ENCODE measurements at places on chromosomes 7 and 10.

- no peak for DNase-seq
Observed at GRCh38 chr10:77776487-77776886, 138.9 kb upstream of the KCNMA1 start.

DNA sequence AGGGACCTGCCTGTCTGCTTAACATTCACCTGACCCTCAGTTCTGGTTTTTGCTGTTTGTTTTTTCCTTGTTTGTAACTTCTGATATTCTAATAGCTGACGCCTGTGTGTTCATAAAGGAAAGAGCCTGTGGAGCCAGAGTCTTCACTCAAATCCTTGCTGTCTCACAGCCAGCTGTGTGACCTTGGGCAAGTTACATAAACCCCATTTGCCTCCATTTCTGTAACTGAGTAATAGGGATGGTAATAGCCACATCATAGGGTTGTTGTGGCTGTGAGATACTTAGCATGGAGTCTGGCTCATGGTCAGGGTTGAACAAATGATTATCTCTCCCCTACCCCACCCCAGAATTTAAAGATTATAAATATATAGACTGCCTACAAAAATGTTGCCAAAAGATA lies 27.0 kb downstream of the WBP1L start:
- DNase-seq: no peak

DNA sequence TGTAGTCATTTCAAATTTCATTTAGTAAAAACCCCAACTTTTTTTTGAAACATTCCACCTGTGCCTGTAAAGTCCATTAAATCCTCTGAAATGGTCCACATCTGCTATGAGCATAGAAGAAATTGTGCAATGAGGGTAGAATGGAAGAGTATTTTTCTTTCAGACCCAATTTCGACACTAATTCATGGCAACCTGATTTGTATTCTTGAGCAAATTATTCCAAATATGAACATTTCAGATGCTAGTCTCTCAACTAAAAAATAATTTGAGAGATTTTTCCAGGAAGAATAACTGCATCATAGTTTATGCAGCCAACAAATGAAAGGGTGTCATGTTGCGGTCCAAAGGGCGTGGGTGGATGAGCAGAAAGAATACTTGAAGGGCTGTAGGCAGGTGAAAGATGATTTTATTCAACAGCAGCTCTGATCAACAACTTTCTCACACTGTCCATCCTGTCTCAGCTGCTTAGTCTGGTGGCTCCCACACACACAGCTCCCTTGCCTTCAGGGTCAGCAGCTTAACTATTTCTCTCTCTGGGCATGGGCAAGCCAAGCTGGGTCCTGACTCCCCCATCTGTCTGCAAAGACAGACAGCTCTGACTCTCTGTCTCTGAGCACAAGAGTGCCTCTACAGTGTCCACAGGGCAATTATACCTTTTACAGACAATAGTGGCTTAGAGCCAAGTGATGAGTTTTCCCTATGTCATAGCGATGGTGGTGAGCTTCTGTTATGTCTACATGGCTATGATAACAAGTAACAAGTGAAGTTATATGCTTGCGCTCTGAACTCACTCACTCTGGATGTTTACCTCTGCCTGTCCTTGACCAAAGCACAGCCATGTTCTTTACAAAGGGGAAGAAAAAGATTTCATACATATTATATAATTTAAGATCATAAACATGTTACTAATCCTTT lies 11.5 kb downstream of the STEAP2 start:
- DNase-seq: no peak

- DNase-seq: no peak
Observed at GRCh38 chr10:17425584-17426262, 28.7 kb downstream of the ST8SIA6 start.

- DNase-seq: no peak
Observed at GRCh38 chr7:23242321-23242720, 4.3 kb upstream of the GPNMB start.

DNA sequence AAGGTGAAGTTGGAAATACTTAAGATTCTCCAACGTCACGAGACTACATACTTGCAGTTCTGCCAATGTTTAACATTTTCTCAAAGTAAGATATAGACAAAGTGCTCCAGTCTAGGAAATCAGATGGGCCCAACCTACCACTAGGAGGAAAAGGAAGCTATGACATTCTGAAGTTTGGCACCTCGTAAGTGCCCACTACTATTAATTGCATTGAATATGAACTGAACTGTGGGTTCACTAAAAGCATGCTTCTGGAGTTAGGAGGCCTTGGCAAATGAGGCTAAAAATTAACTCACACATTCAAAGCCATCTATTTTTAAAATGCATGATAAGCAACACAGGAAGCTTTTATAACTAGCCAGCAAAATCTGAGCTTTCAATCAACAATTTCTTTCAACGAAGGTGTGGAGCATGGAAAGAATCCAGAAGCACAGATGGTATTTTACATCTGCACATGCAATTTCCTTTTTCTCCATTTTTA lies 149.7 kb downstream of the LRRTM3 start:
- DNase-seq: no peak

- DNase-seq: peak; percentile 91
Observed at GRCh38 chr10:96306516-96306915, 2.3 kb downstream of the DNTT start.

GRCh38 chr10:34102237-34102673 lies 712.8 kb downstream of the PARD3 start:
- no peak for DNase-seq

- DNase-seq: no peak
Observed at GRCh38 chr10:131730771-131731497, 169.9 kb upstream of the PPP2R2D start.

DNA sequence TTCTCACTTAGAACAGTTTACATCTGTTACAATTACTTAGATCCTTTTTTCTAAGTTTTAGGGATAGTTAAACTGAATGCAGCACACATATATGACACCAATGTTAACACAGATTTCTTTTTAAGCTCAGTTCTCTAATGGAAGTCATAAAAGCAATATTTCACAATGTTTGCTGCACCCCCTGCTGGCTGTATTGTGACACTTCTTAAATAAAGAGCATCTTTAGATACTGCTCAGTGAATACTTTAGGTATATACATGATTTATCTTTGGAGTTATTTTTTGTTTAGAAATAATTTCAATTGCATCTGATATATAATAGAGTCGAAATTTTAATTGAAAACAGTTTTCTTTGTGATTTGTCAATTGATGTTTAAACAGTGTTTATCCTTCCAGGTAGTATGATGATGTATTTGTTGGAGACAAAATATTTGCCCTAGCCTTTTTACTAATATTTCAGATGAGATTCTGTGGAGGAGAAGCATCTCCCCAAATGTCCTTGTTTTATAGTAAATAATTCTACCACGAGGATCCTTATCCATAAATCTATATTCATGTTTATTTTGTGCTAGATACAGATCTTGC lies 174.4 kb downstream of the ST7 start:
- peak; percentile 75 for DNase-seq

DNA sequence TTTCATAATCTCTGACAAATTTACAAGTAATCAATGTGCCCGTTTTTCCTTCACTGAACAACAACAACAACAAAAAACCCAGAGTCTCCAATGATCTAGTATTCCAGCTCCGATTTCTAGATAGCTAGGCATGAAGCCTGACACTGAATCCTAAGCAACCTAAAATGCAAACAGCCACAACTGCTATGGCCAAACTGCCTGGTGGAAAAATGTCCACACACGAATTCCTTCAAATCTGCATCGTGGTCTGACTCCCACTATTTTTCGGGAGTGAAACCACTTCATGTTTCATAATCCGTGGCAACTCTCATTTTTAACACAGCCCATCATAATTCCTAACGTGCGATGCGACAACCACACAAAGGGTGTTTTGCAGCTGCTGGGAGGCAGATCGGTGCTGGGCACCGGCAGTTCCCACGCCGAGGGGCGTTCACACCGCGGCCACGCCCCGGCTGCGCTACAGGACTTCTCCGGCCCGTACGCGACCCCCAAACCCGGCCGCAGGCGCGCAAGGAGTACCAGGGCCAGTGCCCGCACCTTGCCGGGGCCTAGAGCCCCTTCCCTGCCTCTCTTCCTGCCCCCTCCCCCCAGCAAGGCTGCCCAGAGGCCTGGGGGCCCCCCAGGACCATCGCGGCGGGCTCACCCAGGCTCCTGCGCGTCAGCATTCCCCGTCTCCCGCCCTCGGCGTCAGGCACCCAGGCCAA lies 814 bp downstream of the RUFY2 start:
- DNase-seq: peak; percentile 2

- peak; percentile 33 for DNase-seq
Observed at GRCh38 chr7:132004529-132004928, 448.1 kb upstream of the PODXL start.

DNA sequence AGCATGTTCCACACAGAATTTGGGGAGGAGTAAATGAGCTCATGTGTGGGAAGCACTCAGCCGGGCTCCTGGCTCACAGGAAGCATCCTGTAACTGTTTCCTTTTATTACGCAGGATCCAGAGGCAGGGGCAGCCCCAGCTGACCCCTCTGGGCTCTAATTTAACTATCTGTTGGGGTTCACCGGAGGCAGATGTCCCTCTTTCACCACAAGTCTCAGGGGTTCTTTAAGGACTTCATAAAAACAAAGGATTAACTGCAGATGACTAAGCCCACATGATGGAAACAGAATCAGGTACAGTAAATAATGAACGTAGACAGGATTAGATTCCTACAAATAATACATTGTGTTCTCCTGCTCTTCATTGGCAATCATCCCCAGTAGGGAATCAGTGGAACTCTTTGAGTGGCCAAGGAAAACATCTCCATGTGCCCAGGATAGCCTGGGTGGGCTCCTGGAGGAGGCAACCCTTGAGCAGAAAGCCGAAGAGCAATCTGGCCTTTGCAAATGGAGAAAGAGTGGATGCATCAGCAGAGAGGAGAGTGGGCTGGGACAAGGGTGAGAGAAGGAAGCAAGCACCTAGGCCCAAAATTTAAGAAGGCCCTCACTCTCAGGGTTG lies 24.6 kb downstream of the TBXAS1 start:
- no peak for DNase-seq

- peak; percentile 81 for DNase-seq
Observed at GRCh38 chr7:75045881-75046280, 27.7 kb downstream of the RCC1L start.
